ENCODE measurements at places on chromosomes 2 and 18.

GRCh38 chr2:29902356-29902755, 19.0 kb downstream of the ALK start:
- DNase-seq, result no peak

DNA sequence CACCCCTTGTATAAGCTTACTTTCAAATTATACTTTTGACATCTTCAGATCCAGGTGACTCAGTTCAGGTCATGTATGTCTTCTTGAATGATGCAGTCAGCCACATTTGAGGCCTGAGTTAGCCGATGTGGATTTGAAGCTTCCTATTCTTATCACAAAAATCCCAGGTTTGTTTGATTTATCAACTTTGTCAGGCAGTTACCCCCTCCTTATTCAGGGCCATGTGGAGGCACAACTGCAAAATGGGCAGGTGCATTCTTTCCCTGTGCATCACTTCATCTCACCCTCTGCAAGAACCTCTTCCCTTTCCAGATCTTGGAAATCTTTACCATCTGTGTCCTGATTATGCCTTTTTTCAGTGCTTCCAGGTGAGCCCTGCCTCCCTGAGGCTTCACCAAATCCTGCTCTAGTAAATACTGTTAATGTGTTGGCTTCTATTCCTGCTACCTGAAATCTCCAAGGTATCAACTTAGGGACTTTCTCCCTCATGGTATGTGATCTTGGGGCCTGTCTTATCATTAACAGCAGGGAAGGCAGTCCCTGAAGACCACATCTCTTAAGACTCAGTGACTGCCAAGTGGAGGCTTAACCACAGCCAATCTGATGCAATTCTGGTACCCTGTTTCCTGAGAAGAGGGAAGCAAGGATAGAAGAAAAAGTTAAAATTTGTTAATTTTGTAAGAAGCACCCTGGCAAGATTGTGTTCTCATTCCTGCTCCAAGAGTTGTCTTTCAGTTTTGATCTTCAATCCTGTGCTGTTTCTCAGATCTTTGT, 9.4 kb upstream of the ARHGAP28 start:
- DNase-seq, result no peak

GRCh38 chr2:107824451-107825205, 2.1 kb upstream of the RGPD4 start:
- no peak for DNase-seq

DNA sequence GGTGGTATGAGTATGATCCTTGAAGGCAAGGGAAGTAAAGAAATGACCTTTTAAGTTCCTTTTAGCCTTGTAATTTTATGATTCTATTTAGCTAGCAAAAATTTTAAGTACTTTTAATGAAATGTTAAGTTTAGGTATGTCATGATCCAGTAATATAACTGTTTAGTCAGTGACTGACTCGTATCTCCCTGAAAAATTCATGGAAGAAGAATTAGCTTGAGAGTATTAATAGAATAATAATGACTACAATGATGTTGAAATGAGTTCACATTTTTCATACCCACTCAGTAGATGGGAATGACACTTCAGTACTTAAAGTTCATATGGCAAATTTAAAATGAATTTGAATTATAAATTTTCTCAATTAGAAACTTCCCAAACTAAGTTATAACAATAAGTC, 14.6 kb downstream of the RAB3GAP1 start:
- DNase-seq, result no peak

GRCh38 chr2:26424221-26424620, 22.5 kb downstream of the DRC1 start:
- DNase-seq, result no peak

DNA sequence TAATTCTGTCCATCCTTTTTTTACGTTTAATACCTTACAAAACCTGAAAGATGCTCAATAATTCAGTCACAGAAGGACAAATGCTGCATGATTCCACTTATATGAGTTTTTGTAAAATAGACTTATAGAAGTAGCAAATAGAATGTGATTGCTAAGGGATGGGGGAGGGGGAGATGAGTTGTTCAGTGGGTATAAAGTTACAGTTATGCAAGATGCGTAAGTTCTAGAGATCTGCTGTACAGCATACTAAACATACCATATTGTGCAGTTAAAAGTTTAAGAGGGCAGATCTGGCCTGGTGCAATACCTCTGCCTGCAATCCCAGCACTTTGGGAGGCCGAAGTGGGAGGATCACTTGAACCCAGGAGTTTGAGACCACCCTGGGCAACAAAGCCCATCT, 78.8 kb downstream of the TET3 start:
- no peak for DNase-seq

DNA sequence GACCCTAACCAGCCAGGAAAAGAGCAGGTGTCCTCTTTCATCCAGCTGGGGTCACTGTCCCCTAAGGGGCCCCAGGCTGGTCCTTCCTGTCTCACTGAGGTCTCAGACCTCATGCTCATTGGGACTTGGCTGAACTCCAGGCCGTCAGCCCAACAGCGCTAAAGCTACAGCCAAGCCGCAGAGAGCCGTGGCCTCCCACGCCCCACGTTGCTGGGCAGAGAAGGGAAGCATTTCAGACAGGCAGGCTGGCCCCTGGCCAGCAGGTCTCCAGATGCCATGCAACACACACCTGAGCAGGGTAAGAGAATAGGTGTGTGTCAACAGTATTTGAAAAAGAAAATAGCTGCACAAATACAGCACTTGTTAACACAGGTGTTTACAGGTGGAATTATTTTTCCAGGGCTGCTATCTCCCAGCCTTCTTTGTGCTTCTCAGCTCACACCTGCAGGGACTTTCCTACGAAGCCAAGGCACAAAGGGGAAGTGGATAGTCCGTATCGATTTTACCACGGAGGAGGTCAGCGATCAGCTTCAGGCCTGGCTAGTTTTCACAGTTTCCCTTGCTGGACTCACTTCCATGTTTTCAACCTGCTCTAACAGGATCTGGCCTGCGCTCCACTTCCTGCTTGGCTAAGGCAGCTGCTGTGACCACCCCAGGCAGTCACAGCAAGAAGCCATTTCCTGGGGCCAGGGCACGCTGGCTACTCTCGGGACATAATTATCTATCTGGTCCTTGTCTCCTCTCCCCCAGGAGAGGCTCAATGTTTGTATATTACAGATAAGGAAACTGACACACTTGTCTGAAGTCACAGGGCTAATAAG, 156.1 kb upstream of the ID2 start:
- no peak for DNase-seq

GRCh38 chr2:118224895-118225311, 136.6 kb downstream of the INSIG2 start:
- DNase-seq, result peak; percentile 5

GRCh38 chr18:71398531-71398930, 1109.7 kb downstream of the SOCS6 start:
- DNase-seq, result no peak

GRCh38 chr2:207697411-207697810, 14.0 kb upstream of the CCNYL1 start:
- no peak for DNase-seq

GRCh38 chr2:160028431-160029269, 33.8 kb downstream of the PLA2R1 start:
- DNase-seq, result no peak

DNA sequence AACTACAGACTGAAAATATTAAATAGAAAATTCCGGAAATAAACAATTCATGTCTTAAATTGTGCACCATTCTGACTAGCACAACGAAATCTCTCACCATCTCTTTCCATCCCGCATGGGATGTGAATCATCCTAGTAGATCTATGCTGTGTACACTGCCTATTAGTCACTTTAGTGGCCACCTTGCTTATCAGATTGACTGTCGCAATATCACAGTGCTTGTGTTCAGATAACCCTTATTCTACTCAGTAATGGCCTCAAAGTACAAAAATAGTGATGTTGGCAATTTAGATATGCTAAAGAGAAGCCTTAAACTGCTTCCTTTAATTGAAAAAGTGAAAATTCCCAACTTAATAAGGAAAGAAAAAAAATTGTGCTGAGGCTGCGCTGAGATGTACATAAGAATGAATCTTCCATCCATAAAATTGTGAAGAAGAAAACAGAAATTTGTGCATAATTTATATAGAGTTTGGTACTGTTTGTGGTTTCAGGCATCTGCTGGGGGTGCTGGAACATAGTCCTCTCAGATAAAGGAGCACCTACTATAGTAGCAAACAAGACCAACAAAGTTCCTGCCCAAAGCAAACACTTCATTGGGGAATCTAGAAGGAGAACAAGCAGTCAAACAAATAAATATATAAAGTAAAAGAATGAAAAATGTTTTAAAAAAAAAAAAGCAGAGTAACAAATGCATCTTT, 12.0 kb downstream of the PSMD1 start:
- DNase-seq, result no peak

All from stimulated activated naive CD8-positive, alpha-beta T cell treated with anti-CD3 and anti-CD28 coated beads, Interleukin-15, Interleukin-2, amounts not matched to agents 100 U/mL and 50 U/mL, for 24 hours (primary cell).